Occipital lobe (tissue), 3 donors: ENCODE measurements at places on chromosomes 2 and 18. TPM values are rescaled to one million over a fixed set of nuclear protein-coding genes. Genes with fewer than 3 reads are reported as not detected.

DNA sequence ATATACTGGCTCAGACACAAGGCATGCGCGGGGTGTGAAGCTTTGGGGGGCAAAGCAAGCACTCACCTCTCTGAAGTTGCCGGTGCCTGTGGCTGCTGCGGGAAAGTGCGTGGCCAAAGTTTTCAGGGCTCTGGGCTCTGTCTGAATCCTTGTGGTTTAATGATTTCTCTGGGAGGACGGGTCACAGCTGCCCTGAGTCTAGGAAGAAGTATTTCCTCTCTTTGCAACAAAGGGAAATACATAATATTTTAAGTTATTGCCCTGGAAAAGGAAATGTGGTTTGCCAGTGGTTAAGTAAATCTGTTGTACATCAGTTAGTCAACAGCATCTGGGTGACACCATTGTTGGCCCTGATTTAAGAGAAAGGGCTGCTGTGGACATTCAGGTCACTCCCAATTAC, 56.7 kb upstream of the ZDBF2 start:
- no peak for DNase-seq

- DNase-seq = no peak
Observed at GRCh38 chr2:120566331-120567035, 169.2 kb upstream of the GLI2 start.

DNA sequence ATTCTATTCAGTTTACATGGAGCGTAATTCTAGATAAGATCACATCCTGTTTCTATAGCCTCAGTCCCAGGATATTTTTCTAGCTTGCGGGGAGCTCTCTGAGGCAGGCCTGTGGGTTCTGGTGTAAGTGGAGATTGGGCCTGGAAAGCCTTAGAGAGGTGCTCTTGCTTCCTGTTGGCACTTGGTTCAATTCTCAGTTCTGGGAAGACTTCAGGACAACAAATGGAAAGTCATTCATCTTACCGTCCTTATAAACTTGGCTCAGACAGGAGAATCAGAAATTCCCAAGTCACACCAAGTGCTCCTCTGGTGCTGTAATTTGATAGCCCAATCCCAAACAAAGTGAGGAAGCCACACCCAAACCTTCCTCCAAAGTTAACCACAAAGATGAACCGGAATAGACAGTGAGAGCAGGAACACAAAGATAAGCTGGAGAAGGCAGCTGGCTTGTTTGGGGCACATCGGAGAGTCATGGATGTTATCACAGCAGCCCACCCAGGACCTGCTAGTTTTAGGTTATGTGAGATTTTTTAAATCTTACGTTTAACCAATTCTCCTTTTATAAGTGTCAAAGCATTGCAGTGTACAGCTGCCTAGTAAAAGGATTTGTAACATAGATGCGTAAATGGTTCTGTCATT, 144.3 kb upstream of the MAP3K20 start:
- no peak for DNase-seq

DNA sequence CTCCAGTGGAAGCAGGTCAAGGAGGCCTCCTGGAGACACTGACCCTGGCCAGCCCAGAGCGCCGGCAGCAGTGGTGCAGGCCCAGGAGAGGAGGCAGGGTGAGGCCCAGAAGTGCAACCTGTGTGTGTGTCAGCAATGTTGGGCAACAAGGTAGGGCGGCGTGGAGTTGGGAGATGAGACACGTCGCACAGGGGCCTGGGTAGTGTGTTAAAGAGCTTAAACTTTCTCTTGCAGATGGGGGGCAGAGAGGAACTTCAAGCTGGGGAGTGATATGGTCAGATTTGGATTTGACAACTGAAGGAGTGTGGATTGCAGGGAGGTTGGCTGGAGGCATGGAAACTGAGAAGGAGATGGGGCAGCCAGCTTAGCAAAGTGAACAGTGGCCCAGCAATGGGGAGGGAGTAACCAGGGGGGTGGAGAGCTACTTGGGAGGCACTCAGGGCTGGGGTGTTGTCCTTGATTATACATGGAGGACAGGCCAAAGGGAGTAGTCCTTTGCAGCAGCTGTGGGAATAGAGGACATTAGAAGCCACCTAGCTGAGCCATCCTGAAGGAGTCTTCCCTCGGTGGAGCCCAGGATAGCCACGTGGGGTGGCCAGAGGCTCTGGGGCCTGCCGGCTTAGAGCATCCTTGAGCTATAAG, 278.6 kb upstream of the HS6ST1 start:
- no peak for DNase-seq

GRCh38 chr2:30252723-30253701, 21.7 kb downstream of the LBH start:
- no peak for DNase-seq

DNA sequence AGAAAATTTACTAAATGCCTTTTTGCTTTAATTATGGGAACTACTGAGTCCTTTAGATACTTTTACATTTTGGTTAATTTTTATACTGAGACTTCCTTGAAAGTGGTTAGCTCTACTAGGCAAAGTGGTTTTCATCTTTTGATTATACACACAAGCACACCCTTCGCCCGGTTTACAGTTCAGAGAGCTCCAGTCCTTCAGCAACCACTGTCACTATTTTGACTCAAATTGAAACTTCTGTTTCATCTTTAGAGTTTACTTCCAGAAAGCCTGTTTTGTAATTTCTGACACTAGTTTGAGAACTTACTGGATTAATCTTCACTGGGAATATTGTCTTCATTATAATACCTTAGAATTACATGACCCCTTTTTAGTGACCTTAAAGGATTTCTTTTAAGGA, 140.3 kb upstream of the FOSL2 start:
- no peak for DNase-seq

DNA sequence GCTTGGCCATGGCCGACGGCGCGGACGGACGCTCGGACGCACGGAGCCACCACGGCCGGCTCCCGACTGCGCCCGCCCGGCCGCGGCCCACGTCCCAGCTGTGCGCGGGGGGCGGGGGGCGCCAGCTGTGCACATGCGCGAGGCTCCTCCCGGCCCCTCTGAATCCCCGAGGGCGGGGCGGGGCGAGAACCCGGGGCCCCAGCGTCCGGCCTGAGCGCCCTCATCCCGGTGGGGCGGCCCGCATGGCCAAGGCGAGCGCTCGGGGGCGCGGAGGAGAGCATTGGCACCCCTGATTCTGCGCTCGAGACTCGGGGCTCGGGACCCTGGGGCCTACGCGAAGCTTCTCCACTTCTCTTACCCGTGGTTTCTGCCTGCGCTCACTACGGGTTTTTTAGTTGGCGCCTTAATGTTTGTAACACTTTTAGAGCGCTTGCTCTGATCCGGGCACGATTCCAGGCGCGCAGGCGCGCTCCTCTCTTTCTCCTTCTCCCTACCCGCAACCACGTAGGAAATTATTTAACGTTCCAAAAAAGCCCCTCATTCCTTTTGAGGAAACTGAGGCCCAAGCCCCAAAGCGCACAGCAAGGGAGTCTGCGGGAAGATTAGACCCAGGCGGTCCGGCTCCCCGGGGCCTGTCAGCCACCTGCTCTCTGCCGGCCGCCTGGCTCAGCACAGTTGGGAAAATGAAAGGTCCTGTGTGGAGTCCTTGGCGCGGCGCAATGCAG, at the start of gene PXDN:
Gene PXDN (minus strand): TSS at position 70 of the 725 bp plus-strand sequence. CDS start 60 bp downstream, at position 10.
- DNase-seq = no peak

DNA sequence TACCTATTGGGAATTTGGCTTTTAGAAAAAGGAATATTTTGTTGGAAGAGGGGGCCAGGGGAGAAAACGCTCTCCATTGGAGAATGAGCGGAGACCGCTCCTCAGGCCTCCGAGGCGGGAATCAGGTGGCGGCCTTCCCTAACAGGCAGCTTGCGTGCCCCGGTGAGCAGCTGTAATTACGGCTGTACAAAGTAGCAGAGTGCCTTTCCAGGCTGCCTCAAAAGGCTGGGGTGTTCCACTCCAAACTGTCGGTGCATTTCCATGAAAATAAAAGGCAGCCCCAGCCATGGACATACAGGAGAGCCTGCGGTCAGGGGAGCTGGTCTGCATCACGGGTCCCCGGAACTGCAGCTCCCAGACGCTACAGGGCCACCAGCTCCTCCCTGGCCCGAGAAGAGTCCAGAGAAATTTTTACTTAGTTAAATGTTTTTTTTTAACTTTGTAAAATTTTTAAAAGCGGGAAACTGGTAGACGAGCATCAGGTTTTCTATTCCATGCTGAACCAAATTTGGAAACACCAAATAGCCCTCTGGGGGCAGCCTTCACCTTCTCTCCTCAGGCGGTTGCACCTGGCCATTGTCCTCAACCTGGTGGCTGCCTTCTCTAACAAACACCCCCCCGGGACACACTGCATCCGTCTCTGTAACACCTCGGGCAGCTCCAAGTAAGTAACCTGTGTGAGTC, 209.3 kb upstream of the SALL3 start:
- DNase-seq = no peak

- no peak for DNase-seq
Observed at GRCh38 chr2:172087207-172087779, 2.0 kb downstream of the DLX1 start.

- DNase-seq = no peak
Observed at GRCh38 chr18:58229162-58229561, 185.1 kb downstream of the NEDD4L start.

- no peak for DNase-seq
Observed at GRCh38 chr2:120132190-120132589, 91.0 kb downstream of the TMEM185B start.

GRCh38 chr2:105775809-105776559, 31.3 kb downstream of the NCK2 start:
- no peak for DNase-seq

DNA sequence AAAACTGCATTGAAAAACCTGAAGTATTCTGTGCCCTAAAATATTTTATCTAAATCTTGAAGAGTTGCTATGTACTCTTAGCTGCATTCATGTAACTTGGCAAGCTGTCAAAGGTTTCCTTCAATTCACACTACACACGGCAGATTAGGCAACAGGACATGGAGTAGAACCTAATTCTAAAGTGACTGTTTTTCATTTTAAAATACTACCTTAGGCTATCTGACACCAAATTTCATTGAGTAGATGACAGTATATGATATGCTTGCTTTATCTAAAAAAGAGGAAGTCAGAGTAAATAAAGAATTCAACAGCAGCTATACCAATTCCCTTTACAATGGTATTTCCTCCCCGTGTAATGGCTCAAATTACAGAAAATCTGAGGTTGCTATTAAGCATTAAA, 45.4 kb downstream of the EXOC6B start:
- DNase-seq = no peak

GRCh38 chr2:100835006-100835659, 15.2 kb downstream of the NPAS2 start:
- DNase-seq = no peak

DNA sequence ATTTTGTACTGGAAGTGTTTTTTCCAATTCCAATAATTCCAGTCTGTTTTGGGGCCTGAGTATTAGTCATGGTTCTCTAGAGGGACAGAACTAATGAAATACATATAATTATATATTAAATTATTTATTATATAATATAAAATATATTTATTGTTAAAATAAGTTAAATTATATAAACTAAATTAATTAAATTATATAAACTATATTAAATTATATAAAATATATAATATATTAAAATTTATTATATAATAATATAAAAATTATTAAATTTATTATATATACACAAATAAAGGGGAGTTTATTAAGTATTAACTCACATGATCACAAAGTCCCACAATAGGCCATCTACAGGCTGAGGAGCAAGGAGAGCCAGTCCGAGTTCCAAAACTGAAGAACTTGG, 253.4 kb upstream of the NETO1 start:
- no peak for DNase-seq

DNA sequence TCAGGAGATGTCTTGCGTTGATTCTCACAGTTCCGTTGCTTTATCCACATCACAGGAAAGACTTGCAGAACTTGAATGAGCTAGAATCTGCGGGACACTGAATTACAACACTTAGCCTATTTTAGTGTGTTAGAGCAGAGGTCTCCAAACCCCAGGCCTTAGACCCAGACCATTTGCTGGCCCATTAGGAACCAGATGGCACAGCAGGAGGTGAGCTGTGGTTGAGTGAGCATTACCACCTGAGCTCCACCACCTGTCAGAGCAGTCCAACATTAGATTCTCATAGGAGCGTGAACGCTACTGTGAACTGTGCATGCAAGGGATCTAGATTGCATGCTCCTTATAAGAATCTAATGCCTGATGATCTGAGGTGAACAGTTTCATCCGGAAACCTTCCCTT, 3.8 kb downstream of the MRPL30 start:
- no peak for DNase-seq

DNA sequence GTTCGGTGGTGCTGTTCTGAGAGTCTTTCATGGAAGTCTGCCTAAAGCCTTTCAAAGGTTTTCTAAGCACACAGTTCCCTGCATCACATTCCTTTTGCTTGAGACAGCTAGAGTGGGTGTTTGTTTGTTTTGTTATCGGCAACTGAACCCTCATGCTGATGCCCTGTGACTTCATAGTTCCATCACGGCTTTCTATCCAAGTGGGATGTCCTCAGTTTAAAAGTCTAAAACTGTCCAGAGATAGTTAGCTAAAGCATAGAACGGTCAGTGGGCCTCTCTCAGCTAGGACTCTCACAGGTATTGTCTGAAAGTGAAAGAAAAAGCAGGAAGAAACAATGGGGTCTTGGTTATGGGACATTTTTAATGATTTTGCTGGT, 337.3 kb downstream of the OSR1 start:
- DNase-seq = no peak

DNA sequence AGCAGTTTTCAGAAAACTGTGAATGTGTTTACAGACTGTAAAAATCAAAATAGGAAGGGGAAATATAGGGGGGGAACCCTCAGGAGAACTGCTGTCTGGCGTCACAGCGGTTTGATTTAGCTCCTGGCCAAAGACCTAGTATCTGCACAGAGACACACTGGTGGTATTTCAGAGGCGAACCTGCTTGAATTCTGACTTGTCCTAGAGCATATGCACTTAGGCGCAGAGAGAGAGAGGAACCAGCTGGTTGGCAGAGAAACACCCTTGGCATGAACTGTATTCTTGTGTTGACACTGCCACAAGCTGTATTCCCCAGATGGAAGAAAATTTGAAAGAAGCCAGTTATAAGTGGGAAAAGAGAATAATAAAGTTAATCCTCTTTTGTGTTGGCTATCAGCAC, 506.5 kb upstream of the NRP2 start:
- DNase-seq = no peak

GRCh38 chr2:84703831-84704230, 177.1 kb downstream of the TRABD2A start:
- DNase-seq = no peak

IL1RL1 gene
- not detected for total RNA-seq

GPBAR1 gene
- not detected for total RNA-seq

EMILIN1 gene
- 4.5 TPM for total RNA-seq

COLEC12 gene
- total RNA-seq = 15.4 TPM

GPR17 gene
- 6.1 TPM for total RNA-seq

GALR1 gene
- 0.16 TPM for total RNA-seq

MC4R gene
- total RNA-seq = 1.4 TPM
